Left ventricle myocardium superior (tissue), 1 donor: ENCODE measurements at places on chromosomes 6 and 20.
A peak's percentile ranks its signal among the peaks of the same experiment; 100 is the strongest.

- DNase-seq: peak; percentile 71
Measured at GRCh38 chr6:33812669-33813068, 8.9 kb upstream of the MLN start.

GRCh38 chr6:13488896-13489237 is 1.5 kb upstream of the GFOD1 start:
- DNase-seq: no peak

GRCh38 chr6:33431880-33432541 is 12.1 kb downstream of the SYNGAP1 start:
- no peak for DNase-seq

GRCh38 chr6:153092082-153093013 is 38.7 kb downstream of the RGS17 start:
- no peak for DNase-seq

GRCh38 chr6:144215402-144215931 is 65.2 kb downstream of the STX11 start:
- DNase-seq: peak; percentile 49

- peak; percentile 81 for DNase-seq
Measured at GRCh38 chr6:12010635-12011275, 1.4 kb upstream of the HIVEP1 start.

DNA sequence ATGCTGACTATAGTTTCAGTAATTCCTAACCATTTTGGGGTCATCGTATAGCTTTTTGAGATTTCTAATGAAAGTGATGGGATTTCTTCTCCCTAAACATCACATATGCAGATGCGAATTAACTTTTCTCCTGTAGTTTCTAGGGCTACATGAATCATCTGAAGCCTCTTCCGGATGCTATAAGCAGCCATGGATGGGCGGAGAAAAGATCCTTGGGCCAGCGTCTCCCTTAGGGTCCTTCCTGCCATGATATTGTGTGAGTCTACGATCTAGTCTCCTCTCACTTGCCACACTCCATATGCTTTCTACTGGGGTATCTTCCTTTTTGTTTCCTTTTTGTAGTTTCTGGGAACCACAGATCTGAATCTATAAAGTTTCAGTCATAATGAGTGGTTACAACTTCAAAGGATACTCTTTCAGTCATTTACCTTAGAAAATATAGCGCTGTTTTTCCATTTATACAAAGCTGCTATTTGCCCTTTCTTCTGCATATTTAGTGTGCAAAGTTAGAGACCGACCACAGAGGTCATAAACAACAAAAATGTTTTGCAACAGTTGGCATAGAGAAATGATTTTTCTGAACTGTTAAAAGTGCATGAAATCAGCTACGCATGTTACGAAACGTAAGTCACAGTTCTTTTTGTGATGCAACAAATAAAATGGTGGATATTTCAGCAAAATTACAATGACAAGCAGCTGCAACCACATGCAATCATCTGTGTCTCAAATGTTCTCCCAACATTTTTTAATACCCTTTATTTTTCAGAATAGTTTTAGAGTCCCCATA is 396.2 kb upstream of the SLC35B3 start:
- no peak for DNase-seq

DNA sequence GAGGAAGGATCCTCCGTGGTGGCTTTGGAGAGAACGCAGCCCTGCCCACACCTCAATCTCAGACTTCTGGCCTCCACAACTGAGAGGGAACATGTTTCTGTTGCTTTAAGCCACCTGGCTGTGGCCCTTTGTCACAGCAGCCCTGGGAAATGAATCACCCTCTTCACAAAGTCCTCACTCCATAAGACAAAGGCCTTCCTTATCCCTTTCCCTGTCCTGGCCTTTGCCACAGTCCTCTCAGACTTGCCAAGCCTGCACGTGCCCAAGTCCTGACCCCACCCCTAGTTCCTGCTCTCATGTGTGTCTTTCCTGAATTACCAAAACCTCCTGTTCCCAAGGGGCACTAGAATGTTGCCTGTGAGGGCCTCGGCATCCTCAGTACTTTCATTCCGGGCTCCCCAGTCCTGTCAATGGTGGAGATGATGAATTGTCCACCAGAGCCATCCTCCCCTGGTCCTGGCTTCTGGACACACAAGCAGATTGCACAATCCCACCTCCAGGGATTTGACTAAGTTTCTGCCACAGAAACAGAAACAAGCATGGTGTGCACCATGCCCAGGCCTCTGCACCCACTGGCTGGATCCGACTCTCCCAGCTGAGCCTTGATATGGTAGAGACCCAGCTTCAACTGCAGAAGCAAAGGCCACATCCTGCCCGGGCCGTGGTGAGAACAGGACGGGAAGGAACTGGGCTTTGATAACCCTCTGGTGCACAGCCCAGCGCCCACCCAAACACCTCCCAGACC is 232.6 kb upstream of the PDE10A start:
- DNase-seq: no peak

DNA sequence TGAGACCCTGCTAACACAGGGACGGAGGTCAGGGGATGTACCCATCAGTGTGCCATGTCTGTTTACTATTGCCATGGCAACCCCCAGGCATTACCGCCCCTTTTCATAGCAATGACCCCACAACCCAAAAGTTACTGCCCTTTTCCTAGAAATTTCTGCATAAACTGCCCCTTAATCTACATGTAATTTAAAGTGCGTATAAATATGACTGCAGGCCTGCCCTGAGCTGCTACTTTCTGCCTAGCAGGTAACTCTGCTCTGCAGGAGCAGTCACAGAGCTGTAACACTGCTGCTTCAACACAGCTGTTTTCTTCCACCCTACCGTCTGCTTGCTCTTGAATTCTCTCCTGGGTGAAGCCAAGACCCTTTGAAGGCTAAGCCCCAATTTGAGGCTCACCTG is 57.1 kb upstream of the RPS6KA2 start:
- DNase-seq: no peak

GRCh38 chr6:165745492-165745891 is 82.5 kb upstream of the PDE10A start:
- DNase-seq: no peak

- DNase-seq: no peak
Measured at GRCh38 chr6:10163203-10163962, 251.5 kb downstream of the TFAP2A start.

DNA sequence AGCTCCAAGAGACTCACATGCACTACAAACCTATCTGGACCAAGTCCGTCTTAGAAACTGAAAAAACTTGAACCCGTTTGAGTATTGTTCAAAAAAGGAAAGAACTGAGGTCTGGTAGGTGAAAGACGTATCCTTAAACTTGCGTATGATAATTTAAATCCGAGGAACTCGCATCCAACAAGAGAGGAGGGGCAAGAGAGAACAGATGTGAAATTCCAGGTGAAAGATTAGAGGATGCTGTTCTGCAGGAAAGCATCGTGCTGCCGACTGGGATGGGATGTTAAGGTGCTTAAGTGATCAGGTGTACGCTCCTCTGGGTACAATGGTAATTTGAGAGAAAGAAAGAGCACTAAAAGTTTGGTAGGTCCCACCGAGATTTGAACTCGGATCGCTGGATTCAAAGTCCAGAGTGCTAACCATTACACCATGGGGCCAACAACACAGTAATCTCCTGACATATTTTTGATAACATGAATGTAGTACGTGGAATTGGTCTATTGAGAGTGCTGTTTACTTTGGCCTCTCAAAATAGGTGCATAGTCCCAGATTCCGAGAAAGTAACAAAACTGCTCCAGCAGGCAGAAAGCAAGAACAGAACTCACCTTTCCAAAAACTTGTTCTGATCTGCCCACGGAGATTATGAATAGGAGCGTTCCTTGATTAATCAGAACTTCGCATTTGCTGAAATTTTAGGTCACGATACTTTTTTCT is 53.5 kb upstream of the BTN3A2 start:
- no peak for DNase-seq

- DNase-seq: no peak
Measured at GRCh38 chr6:103027271-103027931, 1633.9 kb downstream of the GRIK2 start.

- no peak for DNase-seq
Measured at GRCh38 chr6:74756923-74757322, 448.9 kb downstream of the COL12A1 start.

DNA sequence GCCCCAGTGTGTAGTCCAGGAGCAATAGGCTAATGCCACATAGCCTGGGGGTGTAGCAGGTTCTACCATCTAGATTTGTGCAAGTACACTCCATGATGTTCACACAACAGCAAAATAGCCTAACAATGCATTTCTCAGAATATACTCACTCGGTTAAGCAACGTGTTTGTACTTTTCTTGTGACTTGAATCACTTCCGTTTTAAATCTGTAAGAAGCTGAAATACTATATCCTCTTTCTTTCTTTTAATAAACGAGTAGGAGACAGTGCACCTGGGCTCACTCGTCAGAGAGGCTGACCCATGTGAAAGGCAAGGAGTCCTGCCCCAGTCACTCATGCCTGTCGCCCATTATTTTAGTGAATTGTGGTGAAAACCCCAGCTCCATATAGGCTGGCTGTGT is 201.6 kb downstream of the FOXA2 start:
- no peak for DNase-seq

GRCh38 chr6:17268114-17268513 is 13.0 kb upstream of the RBM24 start:
- no peak for DNase-seq
